ENCODE measurements at places on chromosomes 1 and 21.

- peak; percentile 77 for DNase-seq
Measured at GRCh38 chr21:16330082-16330907, 600.5 kb downstream of the USP25 start.

DNA sequence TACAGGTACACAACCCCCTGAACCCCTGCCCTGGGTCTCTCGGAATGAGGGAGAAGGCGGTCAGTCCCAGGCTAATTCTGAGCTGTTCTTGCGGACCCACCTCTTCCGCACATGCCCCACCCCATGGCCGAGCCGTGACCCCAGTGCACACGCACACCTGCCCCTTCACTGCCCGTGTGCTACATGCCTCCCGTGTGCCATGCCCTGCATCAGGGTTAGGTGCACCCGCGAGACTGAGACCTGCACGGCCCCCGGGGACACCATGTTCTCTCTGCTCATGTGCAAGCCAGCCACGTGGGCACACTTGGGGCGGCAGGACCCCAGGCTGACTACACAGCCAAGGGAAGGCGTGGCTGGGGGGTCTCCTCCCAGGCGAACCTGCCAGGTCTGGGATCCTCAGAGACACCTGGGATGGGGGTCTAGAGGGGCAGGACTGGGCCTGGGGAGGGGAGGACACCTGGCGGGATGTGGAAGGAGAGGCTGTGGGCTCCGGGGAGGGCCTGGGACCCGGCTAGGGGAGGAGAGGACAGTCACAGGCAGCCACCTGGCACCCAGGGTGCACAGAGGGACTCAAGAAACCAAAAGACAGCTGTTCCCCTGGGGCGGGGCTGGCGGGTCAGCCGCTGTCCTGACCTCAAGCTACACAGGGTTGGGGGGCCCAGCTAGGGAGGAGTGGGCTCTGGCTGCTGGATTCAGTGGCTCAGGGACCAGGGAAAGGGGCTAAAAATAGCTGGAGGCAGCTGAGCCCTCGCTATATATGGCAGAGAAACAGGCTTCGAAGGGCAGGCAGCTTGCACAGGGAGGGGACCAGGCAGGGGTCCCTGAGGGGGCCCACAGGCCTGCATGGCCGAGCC is 133.4 kb downstream of the CASZ1 start:
- DNase-seq, result no peak

GRCh38 chr1:172629638-172630037 is 29.3 kb upstream of the FASLG start:
- DNase-seq, result no peak

- peak; percentile 98 for DNase-seq
Measured at GRCh38 chr1:240611619-240612480, at the start of gene GREM2. TSS of gene GREM2 (minus strand) at chr1:240612155. CDS start at chr1:240493475, 118,680 bp downstream.

Data from fibroblast of skin of right quadriceps (primary cell).